Left lung (tissue), 14 donors: ENCODE measurements at places on chromosomes 2 and 18. TPM values are rescaled to one million over a fixed set of nuclear protein-coding genes. Genes with fewer than 3 reads are reported as not detected.

DSC2 gene
- 18.5 TPM for total RNA-seq

INHBB gene
- 2.0 TPM for total RNA-seq

C1GALT1C1L gene
- 0.41 TPM for total RNA-seq

- no peak for DNase-seq
These were observed 511.2 kb upstream of the FSIP2 start for GRCh38 chr2:185227391-185227790.

CROCC2 gene
- 0.32 TPM for total RNA-seq

ARHGAP25 gene
- total RNA-seq, result 16.5 TPM

DNA sequence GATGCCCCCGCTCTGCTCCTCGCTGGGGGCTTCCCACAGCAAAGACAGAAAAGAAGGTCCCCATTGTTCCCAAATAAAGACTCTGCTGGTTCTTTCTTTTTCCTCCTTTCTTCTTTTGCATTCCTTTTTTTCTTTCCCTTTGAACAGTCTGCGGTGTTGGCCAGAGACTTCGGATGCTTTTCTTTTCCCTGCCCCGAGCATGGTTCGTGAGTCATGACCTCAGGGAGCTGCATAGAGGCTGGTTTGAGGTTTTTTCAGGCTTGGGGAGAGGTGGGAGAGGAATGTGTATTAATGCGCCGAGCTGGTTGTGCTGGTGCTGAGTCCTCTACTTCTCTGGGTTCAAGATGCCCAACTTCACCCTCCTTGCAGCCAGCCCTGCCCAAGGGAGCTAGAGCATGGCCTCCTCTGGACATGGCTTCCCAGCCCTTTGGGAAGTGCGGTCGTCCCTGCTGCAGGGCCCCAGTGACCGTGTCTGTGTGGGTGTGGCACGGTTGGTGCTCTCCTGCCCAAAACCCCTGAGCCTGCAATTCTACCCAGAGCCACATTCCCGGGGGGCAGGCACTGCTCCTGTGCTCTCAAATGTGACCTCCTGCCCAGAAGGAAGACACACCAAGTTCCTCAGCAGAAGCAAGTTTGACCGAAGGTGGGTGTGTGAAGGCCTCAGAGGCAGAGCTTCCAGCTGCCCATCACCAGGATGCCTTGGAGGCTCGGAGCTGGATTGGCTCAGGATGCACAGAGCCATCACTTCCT, 9.0 kb upstream of the ARHGEF4 start:
- no peak for DNase-seq

PAX8 gene
- 2.6 TPM for total RNA-seq

RAPGEF4 gene
- 10.1 TPM for total RNA-seq

MCM6 gene
- total RNA-seq, result 32.9 TPM

DNA sequence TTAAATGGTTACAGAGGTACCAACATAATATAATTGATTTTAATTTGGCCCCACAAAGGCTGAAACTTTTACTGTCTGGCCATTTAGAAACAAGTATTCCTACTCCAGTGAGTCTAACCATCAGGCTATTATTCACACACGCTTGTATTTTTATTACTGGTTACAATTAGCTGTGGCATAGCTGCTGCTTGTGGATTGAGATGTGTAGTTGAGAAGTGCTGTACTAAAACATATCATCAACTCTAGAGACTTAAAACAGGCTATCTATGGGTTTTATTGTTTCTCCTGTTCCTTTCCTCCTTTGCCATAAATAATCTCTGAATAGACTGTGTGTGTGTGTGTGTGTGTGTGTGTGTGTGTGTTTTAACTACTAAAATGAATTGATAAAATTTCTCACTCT, 530.2 kb downstream of the CCDC85A start:
- DNase-seq, result no peak
